ENCODE measurements at places on chromosomes 13 and 19.

DNA sequence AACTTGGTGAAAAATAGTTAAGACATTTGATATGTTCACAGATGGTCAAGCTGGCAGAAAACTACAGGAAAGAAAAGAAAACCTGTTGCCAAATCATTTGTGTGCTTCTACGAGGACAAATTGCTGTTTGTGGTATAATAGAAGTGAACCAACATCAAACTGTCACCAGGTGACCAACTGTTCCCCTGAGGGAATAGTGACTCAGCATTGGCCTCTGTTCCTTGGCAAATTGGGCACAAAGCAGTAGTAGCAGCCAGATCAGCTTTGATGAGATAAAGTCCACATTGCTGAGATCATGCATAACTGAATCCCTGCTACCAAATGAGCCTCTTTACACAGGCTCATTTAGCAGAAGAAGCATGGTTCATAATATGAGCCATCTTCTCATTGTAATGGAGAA lies 103.5 kb downstream of the POSTN start:
- no peak for DNase-seq

- DNase-seq, result no peak
Observed at GRCh38 chr13:93079294-93079693, 147.3 kb upstream of the GPC6 start.

DNA sequence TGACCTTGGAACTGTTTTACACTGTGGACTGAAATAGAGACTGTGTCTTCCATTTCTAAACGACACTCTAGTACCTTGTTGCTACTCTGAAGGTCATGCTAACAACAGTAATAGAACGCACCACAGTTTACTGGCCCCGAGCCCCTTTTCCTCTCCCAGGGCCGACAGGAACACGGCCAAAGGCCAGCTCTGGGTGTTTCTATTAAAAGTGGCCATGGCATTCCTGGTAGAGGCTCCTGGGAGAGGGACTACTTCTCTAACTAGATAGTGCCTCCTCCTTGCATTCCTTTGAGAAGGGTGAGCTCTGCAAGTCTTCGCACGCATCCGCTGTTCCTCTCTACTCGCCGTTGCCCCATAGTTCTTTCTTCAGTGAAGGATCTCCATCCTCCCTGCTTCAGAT lies 18.7 kb upstream of the SIAH3 start:
- no peak for DNase-seq

GRCh38 chr13:112112534-112113276 lies 45.8 kb downstream of the SOX1 start:
- no peak for DNase-seq

- no peak for DNase-seq
Observed at GRCh38 chr13:45812695-45813372, 38.7 kb downstream of the SIAH3 start.

DNA sequence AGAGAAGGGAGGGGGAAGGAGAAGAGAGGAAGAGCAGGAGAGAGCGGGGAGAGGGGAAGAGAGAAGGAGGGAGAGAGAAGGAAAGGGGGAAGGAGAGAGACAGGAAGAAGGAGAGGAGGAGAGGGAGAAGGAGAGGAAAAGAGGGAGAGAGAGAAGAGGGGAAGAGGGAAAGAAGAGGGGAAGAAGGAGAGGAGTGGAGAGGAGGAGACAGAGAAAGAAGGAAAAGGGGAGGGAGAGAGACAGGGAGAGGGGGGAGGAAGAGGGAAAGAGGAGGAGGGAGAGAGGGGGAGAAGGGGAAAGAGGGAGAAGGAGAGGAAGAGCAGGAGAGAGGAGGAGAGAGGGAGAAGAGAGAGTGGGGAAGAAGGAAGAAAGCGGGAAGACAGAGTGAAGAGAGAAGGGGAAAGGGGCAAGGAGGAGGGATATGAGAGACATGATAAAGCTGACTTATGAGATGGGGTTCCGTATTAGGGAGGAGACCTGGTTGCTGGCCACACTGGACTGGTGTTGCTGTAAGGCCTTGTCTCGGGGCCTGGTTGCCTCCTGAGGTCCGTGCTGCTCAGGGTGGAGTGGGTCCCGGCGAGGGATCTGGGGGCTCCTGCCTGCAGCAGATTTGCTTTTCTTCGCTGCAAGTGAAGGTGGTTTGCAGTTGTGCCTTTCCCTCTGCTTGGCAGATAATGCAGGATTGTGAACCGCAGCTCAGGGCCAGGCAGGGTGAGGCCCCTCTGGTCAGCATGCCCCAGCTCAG lies 139.5 kb downstream of the TEX29 start:
- no peak for DNase-seq

DNA sequence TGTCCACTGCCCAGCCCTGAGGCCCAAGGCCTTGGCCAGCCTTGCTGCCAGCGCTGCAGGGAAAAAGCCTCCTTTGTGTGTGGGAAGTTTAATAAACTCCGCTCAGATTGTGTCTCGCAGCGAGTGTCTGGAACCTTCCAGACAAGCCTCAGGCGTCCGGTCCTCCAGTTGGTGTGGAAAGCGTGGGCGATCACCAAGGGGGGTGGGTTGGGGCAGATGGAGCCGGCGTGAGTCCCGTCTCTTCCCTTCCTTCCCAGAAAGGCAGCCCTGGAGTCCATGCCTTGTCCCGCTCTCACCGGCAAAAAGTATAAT lies 4.6 kb downstream of the STK11 start:
- DNase-seq, result no peak

- no peak for DNase-seq
Observed at GRCh38 chr19:1168572-1169410, 5.3 kb downstream of the SBNO2 start.

DNA sequence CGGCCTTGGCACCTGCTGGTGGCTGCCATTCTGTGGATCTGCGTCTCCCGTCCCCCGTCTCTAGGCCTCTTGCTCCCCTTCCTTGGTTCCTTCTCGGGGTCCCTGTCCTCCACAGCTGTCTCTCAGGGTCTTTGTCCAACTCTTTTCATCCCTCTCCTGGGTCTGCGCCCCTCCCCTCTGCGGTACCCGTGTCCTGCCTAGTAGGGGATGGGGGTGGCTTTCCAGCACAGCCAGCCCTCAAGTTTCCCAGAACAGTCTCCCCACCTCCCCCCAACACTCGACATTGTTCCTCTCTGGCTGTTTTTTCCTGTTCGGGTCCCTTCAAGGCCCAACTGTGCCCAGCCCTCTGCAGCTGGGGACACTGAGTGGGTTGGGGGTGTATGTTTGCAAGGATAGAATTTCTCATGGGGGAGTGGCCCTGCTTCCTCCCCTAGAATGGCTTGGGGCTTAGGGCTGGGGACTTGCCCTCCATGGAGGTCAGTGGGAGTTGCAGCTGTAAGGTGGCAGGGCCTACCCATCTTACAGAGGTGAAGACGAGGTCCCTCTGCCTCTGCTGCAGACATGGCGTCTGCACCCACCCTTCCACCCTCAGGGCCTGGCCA lies 762 bp upstream of the ADM5 start:
- no peak for DNase-seq
